GM23338 (cell line): ENCODE measurements at places on chromosomes 7 and 10.
A peak's percentile ranks its signal among the peaks of the same experiment; 100 is the strongest.

DNA sequence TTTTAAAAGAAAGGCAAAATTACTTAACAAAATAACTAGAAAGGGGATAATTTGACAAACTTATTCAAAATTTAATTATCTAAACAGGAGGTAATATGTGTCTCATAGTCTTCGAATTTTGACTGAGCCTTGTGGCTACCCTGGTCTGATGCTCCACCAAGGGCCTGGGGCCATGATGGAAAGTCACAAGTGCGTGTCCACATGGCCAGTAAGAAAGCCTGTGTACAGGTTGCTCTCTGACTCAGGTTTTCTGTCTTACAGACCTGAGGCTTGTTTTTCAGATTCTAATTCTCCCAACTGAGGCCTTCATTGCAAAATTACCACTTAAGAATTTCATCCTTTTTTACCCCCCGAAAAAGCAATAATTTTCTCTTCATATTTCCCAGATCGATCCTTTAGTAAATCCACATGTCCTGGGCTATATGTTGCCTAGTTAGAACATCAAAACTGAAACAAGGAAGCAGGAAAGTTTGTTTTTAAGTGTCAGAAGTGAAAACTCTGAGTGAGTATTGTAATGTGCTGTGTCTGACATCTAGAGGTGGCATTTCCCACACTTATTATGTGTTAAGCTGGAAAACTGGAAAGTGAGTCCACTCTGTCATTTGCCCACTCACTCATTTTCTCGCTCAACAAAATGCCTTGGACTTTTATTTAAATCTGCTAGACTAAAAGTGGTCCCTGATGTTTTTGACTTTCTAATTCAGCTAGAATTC, 10.0 kb downstream of the CYP3A43 start:
- DNase-seq, result no peak

GRCh38 chr10:129199826-129200225, 267.2 kb upstream of the MGMT start:
- peak; percentile 11 for DNase-seq

DNA sequence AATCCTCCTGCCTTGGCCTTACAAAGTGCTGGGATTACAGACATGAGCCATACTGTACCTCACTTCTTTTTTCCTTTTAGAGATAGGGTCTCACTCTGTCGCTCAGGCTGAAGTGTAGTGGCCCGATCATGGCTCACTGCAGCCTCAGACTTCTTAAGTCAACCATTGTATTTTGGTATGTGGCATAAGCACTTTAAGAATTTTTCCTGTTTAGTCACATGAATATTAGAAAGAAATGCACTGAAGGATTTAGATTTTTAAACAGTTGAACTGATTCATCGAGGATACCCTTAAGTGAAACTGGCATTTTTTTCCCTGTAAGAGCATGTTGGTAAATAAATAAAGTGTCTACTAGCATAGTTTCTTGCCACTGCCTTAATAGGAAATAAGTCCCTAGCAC, 319.3 kb upstream of the CACNA2D1 start:
- DNase-seq, result no peak

DNA sequence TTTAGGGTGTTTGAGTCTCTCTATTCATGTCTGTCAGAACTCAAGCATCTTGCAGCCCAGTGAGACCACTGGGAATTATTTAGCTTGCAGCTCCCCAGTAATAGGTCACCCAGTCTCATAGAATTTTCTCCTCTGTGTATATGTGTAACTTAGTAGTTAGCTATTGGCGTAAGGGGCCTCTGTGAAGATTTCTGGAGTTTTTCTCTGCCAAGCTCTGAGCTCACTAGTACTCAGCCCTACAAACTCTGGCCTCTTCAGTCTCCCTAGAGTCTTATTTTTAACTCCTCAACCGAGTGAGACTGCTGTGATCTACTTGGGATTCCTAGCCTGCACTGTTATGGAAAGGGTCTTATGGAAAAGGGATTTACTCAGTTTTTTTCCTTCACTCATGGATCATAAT, 90.2 kb downstream of the PPP1R9A start:
- DNase-seq, result no peak

DNA sequence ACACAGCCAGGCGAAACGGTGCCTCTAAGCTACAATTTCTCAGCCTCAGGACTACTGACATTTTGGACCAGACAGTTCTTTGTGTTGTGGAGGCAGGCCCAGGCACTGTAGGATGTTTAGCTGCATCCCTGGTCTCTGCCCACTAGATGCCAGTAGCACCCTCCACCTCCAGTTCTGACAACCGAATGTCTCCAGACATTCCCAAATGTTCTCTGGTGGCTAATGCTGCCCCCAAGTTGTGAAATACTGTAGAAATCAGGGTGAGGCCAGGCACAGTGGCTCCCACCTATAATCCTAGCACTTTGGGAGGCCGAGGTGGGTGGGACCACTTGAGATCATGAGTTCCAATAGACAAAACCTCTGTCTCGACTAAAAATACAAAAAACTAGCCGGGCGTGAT, 18.2 kb downstream of the HNRNPF start:
- peak; percentile 60 for DNase-seq

- DNase-seq, result peak; percentile 60
These were observed 354.1 kb upstream of the SEMA3A start for GRCh38 chr7:84548366-84549365.

DNA sequence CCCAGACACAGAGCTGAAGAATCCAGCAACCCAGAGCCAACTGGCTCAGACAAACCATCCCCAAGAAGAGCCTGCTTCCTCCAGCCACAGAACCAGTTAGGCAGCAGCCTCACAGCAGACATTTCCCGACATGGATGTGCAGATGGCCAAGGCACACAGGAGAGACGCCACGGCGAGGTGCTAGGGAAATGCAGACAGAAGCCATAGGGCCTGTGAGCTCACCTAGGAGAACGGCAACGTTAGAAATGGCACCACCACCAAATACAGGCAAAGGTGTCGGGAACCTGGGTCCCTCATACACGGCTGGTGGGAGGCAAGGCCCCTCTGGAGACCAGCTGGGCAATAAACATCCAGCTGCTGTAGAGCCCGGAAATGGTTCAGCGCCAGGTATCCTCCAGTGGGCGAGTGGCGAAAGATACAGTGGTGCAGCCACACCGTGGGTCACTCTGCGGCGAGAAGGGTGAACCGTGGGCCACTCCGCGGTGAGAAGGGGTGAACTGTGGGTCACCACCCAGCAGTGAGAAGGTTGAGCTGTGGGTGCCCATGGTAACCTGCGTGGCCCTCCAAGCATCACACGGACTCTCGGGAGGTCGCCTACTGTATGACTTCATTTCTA, 31.2 kb downstream of the JAKMIP3 start:
- no peak for DNase-seq

- peak; percentile 40 for DNase-seq
These were observed 303.8 kb upstream of the MKI67 start for GRCh38 chr10:128429835-128430513.

GRCh38 chr10:48681740-48682139, 2.9 kb upstream of the WDFY4 start:
- DNase-seq, result no peak

GRCh38 chr7:133606991-133607390, 354.1 kb downstream of the EXOC4 start:
- DNase-seq, result no peak

DNA sequence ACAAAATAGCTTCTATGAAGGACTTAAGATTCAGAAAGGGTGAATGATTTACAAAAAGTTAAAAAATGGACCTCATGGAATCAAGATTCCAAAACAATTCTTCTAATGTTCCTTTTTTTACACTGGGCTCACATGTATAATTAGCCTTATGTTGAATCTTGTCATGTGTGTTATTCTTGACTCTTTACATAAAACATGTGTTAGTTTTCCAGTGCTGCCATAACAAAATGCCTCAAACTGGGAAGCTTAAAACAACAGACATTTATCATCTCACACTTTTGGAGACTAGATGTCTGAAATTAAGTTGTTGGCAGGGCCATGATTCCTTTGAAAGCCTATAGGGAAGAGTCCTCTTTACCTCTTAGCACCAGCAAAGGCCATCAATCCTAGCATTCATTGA, 192.5 kb upstream of the SORCS1 start:
- no peak for DNase-seq

GRCh38 chr10:59108296-59108870, 68.1 kb upstream of the PHYHIPL start:
- DNase-seq, result no peak

DNA sequence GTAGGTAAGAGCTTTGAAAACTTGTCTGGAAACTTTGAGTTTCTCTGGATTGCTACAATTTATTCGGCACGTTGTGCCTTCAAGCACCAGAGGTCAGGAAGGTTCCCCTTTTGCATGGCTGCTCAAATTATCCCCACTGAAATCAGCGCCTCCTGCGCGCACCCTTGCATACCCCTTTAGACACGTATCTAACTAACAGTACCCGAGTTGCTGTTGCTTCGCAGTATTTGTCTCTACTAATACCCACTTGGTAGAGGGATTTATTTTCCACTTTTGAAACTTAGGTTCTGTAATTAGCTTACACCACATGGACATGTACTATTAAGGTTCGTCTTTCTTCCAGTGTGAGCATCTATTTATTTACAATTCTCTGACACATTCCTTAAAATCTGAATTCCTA, 1.6 kb downstream of the MEOX2 start:
- peak; percentile 39 for DNase-seq

- DNase-seq, result no peak
These were observed 353.6 kb downstream of the CALN1 start for GRCh38 chr7:72058579-72058978.
